ENCODE measurements at places on chromosomes 13 and 19.

DNA sequence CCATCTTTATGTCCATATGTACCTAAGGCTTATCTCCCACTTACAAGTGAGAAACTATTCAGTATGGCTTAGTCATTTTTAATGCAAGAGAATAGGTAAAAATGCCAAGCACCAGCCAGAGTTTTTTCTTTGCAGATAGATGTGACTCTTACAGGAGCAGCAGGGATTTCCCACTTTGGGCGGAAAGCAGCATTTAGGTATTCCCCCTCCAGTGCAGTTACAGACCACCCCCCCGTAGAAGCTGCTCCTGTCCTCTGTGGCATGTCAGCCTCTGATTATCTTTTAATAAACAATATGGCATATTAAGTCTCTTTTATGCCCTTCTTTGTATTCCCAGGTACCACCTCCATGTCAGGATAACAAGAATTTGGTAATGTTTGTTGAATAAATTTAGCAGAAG, 24.7 kb upstream of the USPL1 start:
- DNase-seq = no peak

DNA sequence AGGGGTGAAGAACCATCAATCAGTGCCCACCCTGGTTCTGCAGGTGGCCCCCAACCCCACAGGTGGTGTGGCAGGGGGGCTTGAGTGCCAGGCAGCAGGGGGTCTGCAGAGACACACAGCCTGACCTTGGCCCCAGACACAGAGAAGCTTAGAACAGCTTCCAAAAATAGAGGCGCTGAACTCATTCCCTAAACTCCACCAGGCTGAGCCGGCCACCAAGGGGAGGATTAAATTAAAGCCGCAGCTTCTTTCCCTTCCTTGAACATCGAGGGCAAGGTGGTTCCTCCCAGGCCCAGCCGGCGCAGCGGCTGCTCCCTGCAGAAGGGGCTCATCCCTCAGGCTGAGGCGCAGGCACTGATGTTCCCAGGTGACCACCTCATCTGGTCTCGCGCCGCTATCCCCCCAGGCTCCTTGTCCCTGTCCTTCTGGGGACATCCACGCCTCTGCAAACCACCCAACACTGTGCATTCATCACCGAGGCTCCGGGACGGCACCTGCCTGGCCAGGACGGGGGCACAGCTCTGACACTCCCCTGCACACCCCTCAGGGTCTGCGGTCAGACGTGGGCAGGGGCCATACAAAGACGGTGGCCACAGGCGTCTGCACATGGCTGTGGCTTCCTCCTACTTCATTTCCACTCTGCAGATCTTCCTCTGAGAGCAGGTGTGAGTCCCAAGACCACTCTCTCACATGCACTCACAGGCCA, 30.9 kb downstream of the LAMP1 start:
- DNase-seq = no peak

DNA sequence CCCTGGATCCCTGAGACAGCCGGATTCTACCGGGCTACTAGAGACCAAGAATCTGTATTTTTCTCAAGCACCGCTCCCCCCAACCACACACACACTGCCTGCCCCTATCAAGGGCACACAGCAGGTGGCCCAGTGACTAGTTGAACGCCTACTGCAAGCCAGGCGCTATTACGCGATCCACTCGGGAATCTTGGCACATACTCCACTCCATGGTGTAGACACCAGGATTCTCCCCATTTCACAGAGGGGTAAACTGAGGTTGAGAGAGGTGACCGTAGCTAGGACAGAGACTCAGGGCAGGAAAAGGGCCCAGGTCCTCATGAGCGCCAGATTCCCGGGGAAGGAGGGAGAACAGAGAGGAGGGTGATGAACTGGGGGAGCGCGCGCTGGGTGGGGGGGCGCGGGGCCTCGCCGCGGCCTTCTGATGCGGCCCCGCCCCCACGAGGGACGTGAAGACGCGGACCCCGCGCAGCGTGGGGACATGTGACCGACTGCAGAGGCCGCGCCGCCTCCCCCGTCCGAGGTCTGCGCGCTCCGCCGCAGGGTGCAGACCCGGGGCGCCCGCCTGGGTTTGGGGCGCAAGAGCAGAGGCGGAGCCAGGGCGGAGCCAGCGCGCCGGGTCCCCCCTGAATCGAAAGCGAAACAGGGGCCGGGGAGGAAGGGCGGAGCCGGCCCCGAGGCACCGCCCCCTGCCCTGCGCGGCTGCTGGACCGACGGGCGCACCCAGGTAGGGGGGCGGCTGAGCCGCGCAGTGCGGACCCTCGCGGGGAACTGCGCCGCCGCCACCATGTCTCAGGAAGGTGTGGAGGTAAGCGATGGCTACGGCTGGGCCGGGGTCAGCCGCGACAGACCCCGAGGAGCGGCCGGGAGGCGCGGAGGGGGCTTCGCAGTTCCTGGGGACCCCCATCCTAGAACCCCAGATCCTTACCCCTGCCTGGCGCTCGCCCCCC, at the start of gene SHFL:
TSS of gene SHFL (plus strand) at position 677 of the 950 bp plus-strand sequence. CDS start at position 788, 111 bp downstream.
- DNase-seq = peak; percentile 89

- DNase-seq = no peak
Measured at GRCh38 chr13:112111239-112111857, 44.4 kb downstream of the SOX1 start.

GRCh38 chr19:12766051-12766521, 9.3 kb downstream of the HOOK2 start:
- DNase-seq = peak; percentile 89

GRCh38 chr19:51978882-51979281, 7.8 kb downstream of the ZNF350 start:
- no peak for DNase-seq

- no peak for DNase-seq
Measured at GRCh38 chr19:53626976-53627375, 4.8 kb upstream of the DPRX start.

- DNase-seq = no peak
Measured at GRCh38 chr13:53121919-53122318, 93.3 kb downstream of the OLFM4 start.

- DNase-seq = no peak
Measured at GRCh38 chr19:56596676-56597075, 1.6 kb downstream of the ZNF71 start.

GRCh38 chr19:32563761-32564160, 17.2 kb upstream of the PDCD5 start:
- no peak for DNase-seq

GRCh38 chr19:31586282-31586681, 237.0 kb upstream of the TSHZ3 start:
- no peak for DNase-seq

- no peak for DNase-seq
Measured at GRCh38 chr19:28019901-28020300, 1193.0 kb downstream of the UQCRFS1 start.

Data from activated CD8-positive, alpha-beta memory T cell treated with anti-CD3 and anti-CD28 coated beads, Interleukin-2, amount 50 U/mL, for 48 hours (primary cell).